ENCODE measurements at places on chromosomes 4 and X.

DNA sequence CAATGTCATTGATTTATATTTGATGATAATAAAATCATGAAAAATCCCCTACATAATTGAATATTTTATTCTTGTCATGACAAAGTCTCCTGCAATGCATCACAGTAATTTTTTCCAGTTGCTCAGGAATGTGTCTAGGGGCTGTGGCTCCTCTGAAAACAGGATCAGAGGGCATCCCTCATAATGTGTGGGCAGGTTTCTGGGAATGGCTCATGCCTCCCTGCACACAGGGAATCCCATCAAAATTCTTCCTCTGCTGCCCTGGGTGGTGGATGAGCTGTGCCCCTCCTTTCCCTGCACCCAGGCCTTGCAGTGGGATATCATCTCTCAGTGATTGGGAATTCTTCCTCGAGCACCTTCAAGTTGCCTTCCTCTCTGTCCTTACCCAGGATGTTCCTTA is 20.4 kb upstream of the PUDP start:
- DNase-seq, result no peak

GRCh38 chr4:77819404-77819842 is 255 bp upstream of the CNOT6L start:
- peak; percentile 55 for DNase-seq

- DNase-seq, result no peak
These were observed 28.9 kb upstream of the HMX1 start for GRCh38 chr4:8900588-8900987.

DNA sequence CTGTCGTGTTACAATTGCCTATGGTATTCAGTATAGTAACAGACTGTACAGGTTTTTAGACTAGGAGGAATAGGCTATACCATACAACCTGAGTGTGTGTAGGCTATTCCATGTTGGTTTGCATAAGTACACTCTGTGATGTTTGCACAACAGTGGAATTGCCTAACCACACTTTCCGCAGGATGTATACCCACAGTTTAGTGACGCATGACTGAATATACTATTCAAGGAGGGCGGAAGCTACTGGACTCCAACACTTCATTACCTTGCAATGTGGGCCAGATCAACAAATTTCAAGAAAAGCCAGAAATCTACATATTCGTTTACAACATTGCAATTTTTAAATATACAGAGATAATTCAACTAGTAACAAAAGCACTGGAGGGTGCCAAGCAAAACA is 317.2 kb downstream of the PDGFC start:
- no peak for DNase-seq

GRCh38 chr4:182242787-182243186 is 415 bp upstream of the TENM3 start:
- DNase-seq, result no peak

DNA sequence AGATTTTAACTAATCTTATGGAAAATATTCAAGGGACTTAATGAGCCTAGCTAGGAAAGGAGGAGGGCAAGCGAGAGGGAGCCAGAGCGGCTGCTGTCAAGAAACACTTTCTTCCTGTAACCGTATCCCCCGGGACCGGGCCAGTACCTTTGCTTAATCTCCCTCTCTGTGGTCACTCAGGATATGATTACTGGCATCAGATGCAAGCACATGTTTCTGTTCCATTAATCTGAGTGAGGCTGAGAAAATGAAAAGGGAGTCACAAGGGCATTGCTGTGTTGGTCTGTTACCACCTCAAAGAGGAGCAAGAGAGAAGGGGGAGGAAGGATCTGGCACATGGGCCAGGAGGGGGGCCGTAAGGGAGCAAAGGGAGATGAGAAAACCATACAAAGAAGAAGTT is 356.7 kb upstream of the GATB start:
- no peak for DNase-seq

DNA sequence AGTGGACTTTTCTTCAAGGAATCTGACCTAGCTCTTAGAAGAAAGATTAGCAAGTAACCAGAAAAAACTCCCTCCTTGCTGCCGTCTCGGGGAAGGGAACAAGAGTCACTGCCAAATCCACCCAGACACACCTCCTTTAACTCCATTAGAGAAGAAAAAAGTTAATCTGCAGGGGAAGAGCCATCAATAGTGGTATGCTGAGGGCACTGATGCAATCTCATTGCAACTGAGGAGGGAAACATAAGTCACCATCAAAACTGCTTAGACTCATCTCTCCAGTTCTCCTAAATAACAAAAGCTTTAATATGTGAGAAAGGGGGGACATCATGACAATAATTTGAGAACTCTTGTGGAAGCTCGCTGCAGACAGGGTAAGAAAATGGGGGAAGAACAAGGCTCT is 49.3 kb upstream of the MAGED4B start:
- no peak for DNase-seq

DNA sequence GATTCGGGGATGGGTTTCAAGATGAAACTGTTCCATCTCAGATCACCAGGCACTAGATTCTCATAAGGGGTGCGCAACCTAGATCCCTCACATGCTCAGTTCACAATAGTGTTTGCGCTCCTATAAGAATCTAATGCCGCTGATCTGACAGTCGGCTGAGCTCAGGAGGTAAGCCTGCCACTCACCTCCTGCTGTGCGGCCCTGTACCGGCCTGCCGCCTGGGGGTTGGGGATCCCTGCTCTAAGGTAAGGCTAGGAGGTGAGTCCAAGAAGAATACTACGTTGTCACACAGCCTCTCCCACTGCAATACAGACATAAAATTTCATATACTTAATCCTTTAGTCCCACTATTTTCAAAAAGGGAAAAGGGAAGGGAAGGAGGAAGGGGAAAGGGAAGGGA is 213.4 kb upstream of the HCCS start:
- DNase-seq, result no peak

GRCh38 chrX:7223271-7223670 is 75.3 kb upstream of the PUDP start:
- DNase-seq, result no peak

GRCh38 chrX:24480400-24480865 is 15.3 kb downstream of the PDK3 start:
- no peak for DNase-seq

- peak; percentile 43 for DNase-seq
These were observed 631 bp downstream of the EVC start for GRCh38 chr4:5711479-5712184.

DNA sequence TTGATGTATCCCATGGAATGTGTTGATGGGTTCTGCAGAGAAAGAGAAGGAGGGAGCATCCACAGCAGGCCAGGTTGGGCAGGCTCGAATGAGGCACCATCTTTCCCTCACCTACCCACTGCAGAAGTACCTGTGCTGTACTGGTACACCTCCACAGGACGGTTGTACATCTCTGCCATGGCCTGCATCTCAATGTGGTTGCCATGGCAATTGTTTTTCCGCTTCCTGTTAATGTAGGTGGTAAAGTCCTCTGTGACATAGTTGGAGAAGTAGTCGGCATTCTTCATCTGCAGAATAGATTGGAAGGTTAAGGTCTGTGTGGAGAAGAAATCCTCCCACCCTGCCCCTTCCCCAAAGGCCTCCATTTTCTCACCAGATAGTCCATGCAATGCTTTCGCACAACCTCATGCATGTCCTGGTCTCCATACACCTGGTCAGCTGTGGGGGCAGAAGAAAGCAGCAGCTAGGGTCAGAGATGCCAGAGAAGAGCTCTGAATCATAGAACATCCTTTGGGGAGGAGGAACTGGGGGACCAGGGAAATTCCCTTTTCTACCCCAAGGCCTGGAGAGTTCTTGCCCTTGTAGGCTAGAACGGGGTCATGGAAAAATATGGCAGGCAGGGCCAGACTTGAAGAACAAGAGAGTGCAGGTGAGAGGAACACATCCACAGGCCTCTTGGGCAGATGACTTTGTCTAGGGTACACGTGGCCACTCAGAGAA is 15.9 kb upstream of the PIM2 start:
- no peak for DNase-seq

DNA sequence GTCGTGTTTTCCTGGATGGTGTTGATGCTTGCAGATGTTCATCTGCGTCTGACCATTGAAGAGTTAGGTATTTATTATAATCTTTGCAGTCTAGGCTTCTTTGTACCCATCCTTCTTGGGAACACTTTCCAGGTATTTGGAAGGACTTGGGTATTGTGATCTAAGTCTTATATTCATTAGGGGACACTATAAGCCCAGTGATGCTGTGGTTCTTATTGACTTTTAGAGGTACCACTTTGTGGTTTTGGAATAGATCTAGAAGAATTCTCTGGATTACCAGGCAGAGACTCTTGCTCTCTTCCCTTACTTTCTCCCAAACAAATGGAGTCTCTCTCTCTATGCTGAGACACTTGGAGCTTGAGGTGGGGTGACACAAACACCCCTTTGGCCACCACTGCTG is 41.6 kb downstream of the AFM start:
- no peak for DNase-seq

- DNase-seq, result no peak
These were observed 836 bp upstream of the PSAPL1 start for GRCh38 chr4:7435471-7436061.

DNA sequence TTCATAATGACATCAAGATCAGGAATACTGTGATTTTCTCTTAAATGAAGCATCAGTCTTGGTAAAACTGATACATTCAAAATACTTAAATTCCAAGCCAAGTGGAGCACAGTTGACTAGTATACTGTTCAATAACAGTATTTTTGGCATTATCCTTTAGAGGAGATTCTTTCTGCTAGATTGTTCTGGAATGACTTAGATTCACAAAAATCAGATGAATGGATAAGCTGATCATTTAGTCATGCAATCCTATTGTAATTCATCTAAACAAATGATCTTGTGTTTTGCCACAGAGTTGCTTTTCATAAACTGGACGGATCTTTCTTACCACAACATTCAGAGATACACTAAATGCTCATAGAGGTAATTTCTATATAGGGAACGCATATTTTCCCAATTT is 232.0 kb downstream of the CXXC4 start:
- no peak for DNase-seq

- DNase-seq, result no peak
These were observed 334.7 kb upstream of the NR3C2 start for GRCh38 chr4:148776941-148777340.

- no peak for DNase-seq
These were observed 184.8 kb upstream of the MTMR8 start for GRCh38 chrX:64580035-64580434.

DNA sequence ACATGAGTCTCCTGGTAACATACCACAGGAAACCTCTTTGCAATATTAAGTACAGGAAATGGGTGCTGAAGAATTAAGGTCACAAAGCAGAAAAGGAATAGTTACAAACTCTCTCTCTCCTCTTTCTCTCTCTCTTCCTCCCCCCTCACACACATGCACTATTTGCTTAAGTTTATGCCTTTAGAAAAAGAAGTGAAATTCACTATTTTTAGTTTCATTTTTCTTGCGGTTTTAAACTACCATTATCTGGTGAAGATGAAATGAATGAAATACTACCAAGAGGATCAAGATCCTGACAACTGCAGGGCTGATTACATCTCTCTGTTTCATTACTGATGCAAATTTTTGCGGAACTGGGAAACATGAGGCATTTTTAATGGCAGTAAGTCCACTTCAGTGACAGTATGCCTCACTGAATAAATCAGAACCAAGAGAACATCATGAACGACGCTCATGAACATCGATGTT is 64.3 kb upstream of the FTHL17 start:
- DNase-seq, result no peak

DNA sequence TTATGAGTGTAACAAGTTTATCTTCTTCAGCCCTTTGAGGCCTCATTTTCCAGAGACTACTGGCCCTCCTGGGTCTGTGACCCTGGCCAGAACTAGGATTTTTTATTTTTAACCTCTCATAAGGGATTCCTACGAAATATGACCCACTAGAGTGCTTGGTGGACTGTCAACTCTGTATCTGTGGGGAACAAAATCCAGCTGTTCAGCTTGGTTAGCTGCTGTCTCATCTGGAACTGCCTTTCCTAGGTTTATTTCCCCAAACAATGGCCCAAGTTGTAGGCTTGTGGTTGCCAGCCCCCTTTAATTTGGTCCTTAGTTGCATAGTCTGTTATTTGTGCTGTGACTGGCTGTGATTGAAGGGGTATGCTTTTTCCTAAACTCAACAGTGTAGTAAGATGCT is 56.2 kb downstream of the NHS start:
- no peak for DNase-seq

- DNase-seq, result no peak
These were observed 199.5 kb upstream of the PUDP start for GRCh38 chrX:7347465-7347864.

DNA sequence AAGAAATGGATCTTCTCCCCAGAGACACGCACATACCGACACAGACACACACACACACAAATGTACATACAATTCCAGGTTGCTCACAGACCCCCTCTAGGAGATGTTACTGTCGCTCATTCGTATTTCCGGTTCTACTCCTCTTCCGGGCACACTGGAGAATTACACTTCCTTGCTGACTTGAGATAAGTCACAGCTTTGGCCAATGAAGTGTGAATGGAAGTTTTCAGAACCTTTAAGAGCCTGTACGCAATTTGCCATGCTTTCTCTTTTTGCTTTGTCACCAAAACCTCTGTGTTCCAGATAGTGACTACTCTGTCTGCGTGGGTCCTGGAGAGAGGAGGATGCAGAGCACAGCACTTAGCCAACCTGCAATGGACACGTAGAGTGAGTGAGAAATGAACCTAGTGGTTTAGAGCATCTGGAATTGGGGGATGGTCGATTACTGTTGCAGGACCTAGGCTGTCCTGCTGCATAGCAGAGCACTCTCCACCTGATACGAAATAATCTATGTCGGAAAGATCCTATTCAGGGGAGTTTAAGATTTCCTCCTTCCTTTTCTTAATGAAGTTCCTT is 239.5 kb upstream of the TET2 start:
- DNase-seq, result no peak

DNA sequence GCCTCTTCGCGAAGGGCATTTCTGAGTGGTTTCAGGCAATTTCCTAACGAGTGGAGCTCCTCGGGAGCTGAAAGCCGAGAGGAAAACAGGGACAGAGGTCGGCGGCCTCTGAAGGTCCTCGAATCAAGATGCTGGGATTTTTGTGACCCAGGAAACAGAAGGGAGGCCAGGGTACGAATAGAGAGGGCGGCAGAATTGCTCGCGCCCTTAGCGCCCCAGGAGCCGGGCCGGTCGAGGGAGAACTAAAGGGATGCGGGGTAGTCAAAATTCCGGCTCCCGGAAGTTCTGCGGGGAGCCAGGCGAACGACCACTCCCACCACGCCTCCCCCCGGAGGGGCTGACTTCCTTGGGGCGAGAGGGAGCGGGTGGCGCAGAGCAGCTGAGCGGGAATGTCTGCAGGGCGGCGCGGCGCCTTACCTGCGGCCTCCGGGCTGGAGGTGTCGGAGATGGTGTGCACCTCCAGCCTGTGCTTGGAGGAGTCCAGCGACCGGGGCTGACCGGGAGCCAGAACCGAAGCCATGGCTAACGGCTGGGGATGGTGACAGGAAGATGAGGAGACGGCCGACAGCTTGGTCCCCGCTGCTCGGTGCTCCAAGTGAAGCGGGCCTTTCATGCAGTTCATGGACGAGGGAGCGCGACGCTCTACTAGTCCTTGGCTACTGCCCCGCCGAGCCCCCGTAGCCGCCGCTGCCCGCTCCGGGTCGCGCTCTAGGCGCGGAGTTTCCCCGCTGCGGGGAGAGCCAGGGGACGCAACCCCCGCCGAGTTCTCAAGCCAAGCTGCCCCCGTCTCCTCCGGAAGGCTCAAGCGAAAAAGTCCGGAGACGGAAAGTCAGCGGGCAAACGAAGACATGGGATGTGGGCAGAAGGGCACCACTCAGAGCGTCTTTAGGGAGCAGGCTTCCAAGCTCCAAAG is 782 bp downstream of the PITX2 start:
- DNase-seq, result no peak
